ENCODE measurements at places on chromosomes 5 and 9. TPM values are rescaled to one million over a fixed set of nuclear protein-coding genes. Genes with fewer than 3 reads are reported as not detected.

The CNTLN gene
- 5.1 TPM for total RNA-seq

The ADRA1B gene
- not detected for total RNA-seq

- no peaks in the 10 kb centered on the region for H3K27me3 ChIP-seq
- H3K27ac ChIP-seq, result no peak overlapping the region
- H3K4me1 ChIP-seq, result no peaks in the 10 kb centered on the region
- no peak for DNase-seq
- H3K4me3 ChIP-seq, result no peak overlapping the region
These were observed 79.6 kb downstream of the CETN3 start for GRCh38 chr5:90329911-90330310.

GRCh38 chr5:126003309-126003708 is 419.9 kb upstream of the GRAMD2B start:
- H3K27me3 ChIP-seq, result no peaks in the 10 kb centered on the region
- no peak overlapping the region for H3K4me3 ChIP-seq
- DNase-seq, result no peak
- H3K27ac ChIP-seq, result no peak overlapping the region

Data from HCT116 (cell line).